Pancreas (tissue), 10 donors: ENCODE measurements at places on chromosomes 3 and 15.

- peak; percentile 54 for DNase-seq
Measured at GRCh38 chr3:33218446-33219174, at the start of gene SUSD5. Gene SUSD5 (minus strand): TSS chr3:33218810. CDS start chr3:33218797, 13 bp downstream.

GRCh38 chr3:10883478-10884234 is 67.6 kb downstream of the SLC6A11 start:
- DNase-seq, result no peak

- no peak for DNase-seq
Measured at GRCh38 chr3:138912237-138912636, 34.7 kb downstream of the FOXL2 start.

DNA sequence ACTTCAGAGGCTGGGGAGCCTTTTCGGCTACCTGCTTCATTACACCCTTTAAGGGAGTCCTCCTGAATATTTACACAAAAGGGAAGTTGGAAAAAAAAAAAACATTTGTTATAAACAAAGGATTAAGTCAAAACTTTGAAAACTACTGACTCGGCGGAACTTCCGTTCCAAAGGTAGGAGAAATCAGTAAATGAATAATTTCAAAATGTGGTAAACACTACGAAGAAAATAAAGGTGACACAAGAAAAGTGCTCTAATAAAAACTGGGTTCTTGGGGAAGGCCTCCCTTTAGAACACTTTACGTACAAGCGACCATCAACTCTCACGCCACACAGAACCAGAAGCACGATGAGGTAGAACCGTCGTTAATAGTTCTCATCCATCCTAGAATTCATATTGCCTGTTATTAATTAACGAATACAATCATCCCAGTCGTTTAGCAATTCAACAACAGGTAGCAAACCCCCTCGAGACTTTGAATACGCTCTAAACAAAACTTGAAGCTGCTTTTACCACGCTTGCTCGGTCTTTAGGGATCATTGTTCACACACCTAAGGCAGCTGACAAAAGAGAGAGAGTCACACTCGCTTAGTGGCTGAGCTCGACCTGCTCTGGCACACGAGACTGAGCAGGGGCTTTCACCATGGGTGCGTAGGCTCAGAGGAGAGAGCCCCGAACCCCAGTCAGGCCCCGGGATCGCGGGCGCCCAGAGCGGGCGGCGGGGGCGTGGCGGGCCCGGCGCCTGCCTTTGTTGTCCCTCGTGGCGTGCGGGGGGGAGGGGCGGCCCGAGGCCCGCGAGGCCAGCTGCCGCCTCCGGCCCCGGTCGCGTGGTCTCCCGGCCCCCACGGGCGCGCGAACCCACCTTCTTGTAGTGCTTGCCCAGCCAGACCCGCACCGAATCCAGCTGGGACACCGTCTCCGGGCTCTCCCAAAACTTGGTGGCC is 680 bp downstream of the SMARCC1 start:
- peak; percentile 85 for DNase-seq

DNA sequence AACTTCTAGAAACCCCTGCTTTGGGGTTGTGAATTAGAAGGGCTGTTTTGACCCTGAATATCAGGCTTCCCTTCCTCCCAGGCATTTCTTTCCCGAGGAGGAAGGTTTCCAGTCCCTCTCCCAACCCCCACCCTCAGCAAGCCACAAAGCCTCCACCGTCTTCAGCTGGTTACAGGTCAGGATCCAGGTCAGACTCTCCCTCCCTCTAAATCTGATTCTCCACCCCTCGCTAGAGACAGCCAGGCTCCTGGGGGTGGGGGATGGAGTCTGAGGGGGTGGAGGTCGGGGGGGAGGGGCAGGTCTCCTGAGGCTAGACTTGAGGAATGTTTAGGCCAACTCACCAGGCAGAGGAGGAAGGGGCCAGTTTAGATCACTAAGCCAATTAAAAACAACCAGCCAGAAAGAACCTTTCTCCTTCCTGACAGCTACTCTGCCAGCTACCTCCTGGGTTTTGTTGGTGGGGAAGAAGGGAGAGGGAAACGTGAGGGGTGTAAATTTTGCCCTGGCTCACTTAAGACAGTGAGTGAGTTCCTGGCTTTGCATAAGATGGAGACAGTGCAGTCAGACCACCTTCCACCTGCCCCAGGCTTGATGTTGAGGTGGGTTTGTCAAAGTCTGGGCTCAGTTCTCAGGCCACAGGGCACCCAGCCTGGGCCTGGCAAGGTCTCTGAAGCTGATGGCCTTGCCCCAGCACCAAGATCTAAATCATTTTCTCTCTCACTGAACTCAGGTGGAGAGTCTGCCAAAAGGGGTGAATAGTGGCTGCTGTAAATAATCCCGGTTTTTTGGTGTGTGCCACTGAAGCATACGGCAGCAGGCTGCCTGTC is 19.5 kb downstream of the BMF start:
- no peak for DNase-seq

- no peak for DNase-seq
Measured at GRCh38 chr15:60087561-60087960, 83.5 kb downstream of the FOXB1 start.

DNA sequence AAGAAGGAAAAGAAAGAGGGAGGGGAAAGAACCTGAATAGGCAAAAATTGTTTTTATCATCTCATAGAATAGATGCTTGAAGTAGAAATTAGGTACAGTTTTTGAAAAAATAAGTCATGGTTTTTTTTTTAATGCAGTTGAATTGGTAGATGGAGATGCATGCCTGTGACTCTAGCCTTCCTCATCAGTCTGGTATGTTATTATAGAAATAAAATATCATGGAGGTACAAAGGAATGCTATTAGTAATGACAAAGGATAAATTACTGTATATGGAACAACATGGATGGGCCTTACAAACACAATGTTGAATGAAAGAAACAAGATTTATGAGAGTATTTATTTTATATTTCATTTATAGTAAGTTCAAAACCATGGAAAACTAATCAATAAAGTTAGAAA is 162.4 kb upstream of the GALNT15 start:
- no peak for DNase-seq
